Stimulated activated CD4-positive, alpha-beta T cell treated with anti-CD3 and anti-CD28 coated beads, TNF-alpha, amount 100 ng/mL, for 1 hour (primary cell): ENCODE measurements at places on chromosomes 2 and 18.

GRCh38 chr2:117875786-117876185, 61.3 kb downstream of the DDX18 start:
- no peak for DNase-seq

GRCh38 chr2:19738707-19739106, 163.1 kb downstream of the TTC32 start:
- DNase-seq: no peak

DNA sequence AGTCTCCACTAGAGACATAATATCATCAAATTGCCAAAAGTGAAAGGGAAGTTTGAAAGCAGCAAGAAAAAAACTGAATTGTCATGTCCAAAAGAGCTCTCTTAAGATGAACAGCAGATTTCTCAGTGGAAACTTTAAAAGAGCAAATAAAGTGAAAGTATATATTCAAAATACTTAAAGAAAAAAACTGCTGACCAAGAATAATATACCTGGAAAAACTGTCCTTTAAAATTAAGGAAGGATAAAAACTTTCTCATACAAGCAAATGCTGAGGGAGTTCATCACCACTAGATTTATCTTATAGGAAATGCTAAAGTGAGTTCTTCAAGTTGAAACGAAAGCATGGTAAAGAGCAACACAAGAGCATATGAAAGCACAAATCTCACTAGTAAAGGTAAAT, 83.3 kb upstream of the SCN1A start:
- DNase-seq: no peak

- DNase-seq: no peak
Measured at GRCh38 chr2:206958261-206958660, 18.9 kb downstream of the CPO start.

DNA sequence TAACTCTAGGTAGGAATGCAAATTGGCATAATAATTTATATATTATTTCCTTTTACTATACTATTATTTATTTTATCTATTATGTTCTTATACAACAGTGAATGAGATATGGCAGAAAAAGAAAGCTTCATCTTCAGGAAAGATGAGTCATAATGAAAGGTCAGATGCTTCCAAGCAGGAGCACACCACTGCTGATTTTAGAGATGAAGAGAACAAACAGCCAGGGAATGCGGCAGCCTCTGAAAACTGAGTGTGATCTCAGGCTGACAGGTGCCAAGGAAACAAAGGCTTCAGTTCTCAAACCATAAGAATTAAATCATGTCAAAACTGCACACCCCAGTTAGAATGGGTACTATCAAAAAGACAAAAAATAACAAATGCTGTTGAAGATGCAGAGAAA, 149.0 kb downstream of the CCDC178 start:
- no peak for DNase-seq

DNA sequence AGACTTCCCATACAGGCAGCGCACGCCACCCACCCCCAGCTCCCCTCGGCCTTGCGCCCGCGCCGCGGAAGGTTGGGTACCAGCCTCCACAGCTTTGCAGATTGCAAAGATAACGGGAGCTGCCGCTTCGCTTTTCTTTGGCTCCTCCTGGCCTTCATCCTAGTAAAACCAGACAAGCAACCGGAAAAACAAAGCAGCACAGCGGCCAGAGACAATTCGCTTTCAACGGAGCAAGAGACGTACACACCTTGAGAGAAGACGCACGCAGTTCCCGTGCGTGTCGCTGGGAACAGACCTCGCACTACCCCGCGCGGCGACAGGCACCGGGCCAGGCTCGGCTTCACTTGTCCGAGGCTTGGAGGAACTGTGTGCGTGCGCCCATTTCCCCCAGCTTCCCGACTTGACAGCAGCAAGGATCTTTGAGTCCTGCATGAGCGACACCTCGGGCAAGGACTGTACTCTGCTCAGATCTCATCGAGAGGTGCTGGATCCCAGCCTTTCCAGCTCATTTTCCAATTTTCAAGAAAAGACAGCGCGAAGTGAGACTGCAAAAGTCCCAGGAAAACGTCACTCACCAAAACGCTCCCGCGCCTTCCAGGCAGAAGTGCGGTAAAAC, 964 bp downstream of the ZBTB7C start:
- DNase-seq: no peak

- no peak for DNase-seq
Measured at GRCh38 chr2:160389875-160390274, 103.7 kb downstream of the RBMS1 start.
